ENCODE measurements at places on chromosomes 2 and 18.

DNA sequence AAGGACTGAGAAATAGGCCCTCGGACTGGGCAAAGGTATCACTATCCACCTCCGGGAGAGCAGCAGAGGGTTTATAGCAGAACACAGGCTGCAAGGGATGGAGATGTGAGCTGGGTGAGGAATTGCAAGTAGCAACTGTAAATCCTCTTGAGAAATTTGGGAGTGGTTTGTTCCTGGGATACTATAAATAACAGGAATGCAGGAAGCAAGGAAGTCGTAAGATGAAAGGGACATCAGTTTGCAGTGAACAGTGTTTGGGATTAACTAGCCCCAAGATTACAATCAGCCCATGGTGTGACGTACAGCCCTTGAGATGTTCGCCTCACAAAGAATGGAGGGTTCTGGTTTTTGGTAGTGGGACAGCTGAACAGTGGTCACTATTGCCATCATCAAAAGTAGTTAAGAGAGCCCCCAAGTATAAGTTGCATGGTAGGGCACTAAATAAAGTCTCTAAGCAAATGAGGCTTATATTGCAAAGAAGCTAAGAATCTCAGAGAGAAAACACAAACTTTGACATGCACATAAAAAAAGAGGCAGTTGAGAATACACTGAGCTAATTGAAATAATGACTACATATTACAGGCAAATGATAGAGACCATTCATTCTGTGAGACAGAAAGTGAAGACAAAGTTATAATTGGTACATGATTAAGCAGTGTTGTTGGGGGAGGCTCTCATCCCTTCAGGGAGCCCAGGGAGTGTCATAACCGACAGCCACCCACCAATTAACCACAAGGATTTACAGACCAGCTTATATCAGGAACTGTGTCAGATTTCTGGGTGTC, 362.5 kb upstream of the ACVR2A start:
- no peak for DNase-seq

DNA sequence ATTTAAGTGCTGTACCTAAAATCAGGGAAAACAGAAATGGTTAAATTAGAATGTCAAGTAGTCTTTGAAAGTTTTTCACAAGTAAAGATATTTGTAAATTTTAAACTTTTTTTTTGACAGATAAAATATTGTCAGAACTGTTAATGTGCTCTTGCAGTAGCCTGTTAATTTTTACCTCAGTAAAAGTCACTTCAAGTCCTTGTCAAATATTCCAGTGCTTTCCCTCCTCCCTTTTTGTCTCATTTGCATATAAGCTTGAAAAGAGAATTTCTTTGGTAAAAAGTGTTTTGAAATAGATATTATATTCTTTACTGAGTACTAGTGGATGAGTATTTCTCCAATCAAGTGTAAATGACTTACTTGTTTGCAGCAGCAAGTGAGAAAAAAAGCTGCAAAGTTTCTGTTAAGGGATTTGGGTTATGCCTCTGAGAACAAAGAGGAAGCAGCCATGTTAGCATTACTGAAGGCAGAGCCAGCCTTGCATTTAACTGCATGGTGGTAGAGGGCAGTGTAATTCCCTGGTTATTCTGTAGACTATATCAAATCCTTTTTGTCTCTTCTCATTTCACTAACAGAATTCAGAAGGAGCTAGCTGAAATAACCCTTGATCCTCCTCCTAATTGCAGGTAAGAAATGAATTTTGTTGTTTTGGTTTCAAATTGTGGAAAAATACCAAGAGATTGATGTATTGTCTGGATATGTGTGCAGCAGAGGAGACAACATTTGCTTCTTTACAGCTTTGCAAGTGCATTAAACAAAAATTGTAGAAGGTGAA, 3.2 kb downstream of the UBE2E3 start:
- DNase-seq: peak; percentile 41

- DNase-seq: no peak
These were observed 96.3 kb downstream of the XRCC5 start for GRCh38 chr2:216205486-216205885.

GRCh38 chr18:39215920-39216319, 1650.3 kb upstream of the CELF4 start:
- DNase-seq: no peak

GRCh38 chr18:22935431-22935830, 2.3 kb downstream of the RBBP8 start:
- no peak for DNase-seq

DNA sequence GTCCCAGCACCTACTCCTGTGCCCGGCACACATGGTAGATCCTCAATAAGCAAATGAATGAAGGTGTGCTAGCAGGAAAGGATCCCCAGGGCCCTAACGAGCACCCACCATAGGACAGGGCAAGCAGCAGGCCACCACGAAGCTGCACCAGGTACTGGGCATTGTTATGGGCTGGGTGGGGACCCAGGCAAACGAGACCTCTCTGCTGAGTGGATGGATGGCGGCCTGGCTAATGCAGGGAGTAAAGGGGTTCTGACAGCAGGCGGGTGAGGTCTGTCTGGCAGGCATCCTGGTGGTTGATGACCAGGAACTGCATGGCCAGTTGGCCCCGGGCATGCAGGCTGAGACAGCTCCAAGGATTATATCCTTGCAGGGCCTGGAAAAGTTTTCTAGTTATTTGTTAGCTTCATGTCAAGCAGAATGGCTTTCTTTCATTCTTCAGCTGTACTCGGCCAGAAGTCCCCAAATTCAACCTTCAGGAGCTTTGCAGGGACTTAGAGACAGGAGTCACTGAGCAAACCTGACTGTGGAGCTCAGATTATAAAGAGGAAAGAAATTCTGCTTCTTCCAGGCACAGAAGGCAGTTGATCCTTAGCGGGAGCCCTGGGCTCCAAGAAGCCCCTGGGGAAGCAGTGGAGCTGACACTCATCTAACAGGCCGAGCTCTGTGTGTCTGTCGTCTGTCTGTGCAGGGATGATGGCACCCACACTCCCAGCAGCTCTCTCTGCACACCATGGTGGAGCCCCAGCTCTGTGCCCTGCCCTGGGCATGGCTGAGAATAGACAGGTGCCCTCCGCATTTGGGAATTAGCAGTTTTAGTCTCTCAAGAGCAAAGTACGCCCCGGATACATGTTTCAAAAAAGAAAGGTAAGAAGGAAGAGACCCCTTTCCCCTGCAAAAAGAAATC, 51.2 kb downstream of the SDC1 start:
- no peak for DNase-seq

DNA sequence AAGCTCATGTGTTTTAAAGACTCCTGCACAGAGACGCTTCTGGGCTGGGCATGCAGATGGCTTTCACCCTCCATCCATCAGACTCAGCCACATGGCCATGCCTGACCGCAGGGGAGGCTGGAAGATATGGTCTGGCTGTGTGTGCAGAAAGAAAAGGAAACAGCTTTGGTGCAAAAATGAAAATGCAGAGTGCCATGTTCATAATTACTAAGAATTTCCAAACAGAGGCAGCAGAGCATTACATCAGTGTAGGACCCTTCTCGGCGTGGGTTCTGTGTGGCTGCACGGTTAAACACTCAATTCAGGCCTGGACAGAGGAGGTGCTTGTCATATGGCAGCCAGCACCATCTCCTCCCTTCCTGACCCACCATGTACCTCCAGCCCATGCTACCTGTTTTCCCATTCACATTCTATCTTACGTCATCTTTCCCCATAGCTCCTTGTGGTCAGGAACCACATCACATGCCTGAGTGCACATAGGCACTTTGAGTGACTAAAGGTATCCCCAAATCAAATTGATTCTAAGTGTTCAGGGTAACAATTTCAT, 200.3 kb upstream of the ID2 start:
- peak; percentile 18 for DNase-seq

DNA sequence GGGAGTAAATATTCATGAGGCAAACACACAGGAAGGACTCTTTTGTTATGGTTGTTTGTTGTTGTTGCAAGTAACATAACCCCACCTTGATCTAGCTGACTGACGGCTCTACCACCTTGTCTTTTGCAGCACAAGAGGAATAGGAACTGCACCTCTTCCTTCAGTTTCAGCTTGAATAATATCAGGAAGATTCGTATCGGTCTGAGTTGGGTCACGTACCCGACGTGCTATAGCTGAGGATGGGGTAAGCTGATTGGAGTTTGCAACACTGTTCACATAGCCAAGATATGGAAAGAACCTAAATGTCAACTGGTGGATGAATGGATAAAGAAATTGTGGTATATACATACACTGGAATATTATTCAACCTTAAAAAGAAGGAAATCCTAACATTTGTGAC, 14.5 kb upstream of the IL1RN start:
- DNase-seq: no peak

DNA sequence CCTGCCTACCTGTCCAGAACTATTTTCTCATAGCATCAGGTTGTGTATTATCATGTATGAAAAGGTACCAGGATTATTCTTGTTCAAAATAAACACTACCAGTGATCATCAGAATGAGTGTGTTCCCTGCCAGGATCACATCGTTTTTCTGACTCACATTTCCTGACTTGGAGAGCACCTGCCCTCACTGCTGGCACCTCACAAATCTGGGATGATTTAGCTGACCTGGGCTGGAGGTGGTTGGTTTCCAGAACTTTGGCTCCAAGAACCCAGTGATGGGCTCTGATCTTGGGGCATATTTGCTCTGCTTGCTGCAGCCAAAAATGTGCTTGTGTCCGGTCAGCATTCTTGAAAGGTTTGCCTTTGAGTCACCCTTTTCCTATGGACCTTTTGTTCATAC, 836.3 kb upstream of the ACVR2A start:
- DNase-seq: no peak

DNA sequence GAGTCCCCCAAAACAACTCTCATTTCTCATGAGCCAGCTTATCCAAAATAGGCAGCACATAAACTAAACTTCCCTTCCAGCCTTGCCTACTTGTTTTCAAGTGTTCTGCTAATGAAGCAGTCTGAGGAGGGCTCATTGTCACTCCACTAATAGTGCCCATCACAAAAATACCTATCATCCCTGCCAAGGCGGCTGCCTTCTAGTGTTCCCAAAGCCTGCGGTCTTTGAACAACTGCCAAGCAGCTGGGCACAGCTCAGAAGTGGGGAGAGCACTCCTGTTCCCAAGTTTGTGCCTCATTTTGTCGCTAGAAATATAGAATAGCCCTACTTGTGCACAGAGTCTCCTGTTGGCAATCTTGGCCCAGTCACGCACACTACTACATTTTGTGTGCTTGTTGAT, 50.3 kb downstream of the DTNA start:
- DNase-seq: no peak

GRCh38 chr2:157903626-157904025, 27.5 kb upstream of the ACVR1 start:
- no peak for DNase-seq

DNA sequence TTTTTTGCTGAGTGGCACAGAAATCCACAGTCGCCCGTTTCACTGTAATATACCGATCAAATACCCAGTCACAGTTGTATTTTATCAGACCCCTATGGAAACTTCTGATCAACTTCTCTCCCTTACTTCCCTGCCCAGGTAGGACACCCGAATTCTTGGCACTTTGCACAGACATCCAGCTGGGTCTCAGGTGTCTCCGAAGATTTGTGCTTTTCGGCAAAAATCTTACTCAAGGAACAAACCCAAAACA, 596 bp downstream of the MREG start:
- DNase-seq: no peak

DNA sequence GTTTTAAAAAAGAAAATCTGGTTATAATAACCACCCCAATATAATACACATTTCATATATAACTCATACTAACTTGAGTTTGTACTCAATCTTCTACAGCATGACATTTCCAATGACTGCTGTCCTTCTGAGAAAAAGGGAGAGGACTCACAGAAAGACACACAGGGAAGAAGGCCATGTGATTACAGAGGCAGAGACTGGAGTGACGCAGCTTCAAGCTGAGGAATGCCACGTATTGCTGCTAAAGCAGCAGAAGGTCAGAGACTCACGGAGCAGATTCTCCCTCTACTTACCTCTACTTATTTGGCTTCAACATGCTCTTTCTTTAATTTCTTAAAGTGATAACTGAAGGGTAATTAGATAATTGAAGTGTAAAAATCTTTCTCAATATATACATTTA, 753.5 kb upstream of the PKDCC start:
- no peak for DNase-seq

- DNase-seq: no peak
These were observed 230.0 kb downstream of the NCKAP5 start for GRCh38 chr2:133338224-133338623.

DNA sequence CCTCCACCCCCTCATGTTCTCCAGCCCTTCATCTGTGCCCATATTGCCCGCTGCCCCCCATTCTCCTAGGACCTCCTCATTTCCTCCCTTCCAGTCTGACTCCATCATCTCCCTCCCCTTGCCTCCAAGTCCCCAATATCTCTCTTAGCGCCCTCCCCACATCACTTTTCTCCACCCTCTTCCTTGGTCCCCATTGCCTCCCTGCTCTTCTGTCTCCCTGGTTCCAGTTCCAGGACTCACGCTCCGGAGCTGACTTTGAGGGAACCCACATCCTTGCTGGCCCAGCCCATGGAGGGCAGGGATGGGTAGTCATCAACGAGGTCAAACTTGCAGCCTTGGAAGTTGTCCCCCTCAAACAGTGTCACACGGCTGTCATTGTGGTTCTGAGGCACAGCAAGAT, 2.6 kb downstream of the CRYBA2 start:
- DNase-seq: no peak

DNA sequence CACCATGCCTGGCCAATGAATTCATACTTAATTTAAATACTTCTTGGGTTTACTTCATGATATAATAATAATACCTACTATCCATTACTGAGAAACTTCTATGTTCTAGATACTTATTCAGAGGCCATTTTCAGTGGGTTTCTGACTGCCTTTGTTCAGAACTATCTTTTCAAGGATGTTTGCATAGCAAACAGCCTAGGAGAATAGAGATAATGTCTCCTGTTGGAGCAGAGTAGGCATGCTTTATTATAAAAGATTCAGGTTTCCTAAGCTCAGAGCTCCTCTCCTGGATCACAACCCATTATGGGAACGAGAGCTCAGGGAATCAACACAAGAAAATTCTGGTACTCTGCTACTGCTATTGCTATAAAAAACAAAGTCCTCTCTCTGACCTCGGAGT, 11.1 kb downstream of the FASTKD1 start:
- no peak for DNase-seq

- DNase-seq: no peak
These were observed 218.0 kb upstream of the COPS8 start for GRCh38 chr2:236867441-236868260.

DNA sequence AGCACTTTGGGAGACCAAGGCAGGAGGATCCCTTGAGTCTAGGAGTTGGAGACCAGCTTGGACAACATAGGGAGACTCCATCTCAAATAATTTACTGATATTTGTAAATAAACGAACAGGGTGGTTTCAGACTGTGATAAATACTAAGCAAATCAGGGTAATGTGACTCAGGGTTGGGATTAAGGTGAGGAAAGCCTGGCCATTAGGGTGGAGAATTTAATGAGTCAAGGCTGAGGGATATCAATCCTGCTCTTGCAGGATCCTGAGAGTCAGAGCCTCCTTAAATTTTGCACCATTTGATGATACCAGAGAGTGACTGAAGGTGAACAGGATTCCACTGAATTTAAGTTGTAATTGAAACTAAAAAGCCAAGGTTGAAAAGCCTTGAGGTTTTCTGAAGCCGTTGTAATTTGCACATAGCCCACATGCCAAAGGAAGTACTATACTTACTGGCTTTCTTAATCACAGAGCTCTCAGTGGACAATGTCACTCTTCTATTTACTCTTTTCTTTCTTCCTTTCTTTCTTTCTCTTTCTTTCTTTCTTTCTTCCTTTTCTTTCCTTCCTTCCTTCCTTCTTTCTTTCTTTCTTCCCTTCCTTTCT, 28.6 kb upstream of the AP1S3 start:
- no peak for DNase-seq

- DNase-seq: no peak
These were observed 13.6 kb upstream of the RAB10 start for GRCh38 chr2:26020231-26020640.

- DNase-seq: no peak
These were observed 78.5 kb downstream of the XDH start for GRCh38 chr2:31335921-31336585.
